Chondrocyte (in vitro differentiated cells): ENCODE measurements at places on chromosomes 3 and 15.

DNA sequence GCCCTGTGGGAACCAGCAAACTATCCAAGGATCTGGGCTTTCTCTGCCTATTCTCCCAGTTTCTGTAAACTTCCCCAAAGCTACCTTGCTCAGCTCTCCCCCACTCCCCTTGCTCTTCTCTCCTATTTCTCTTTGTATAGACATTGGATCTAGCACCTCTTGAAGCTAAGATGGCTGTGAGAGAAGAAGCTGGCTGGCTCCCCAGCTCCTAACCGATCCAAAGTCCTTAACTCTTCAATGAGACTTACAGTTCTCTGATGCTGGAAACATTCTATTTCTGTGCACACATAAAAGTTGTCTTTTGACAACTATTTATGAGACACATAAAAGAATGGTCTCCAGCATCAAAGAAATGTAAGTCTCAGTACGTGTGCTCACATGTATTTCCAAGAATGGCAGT, 70.6 kb upstream of the C3orf80 start:
- DNase-seq, result no peak

- no peak for DNase-seq
These were observed 659.9 kb downstream of the SI start for GRCh38 chr3:164418414-164418813.

GRCh38 chr3:87696124-87697013, 362.4 kb downstream of the CGGBP1 start:
- no peak for DNase-seq

DNA sequence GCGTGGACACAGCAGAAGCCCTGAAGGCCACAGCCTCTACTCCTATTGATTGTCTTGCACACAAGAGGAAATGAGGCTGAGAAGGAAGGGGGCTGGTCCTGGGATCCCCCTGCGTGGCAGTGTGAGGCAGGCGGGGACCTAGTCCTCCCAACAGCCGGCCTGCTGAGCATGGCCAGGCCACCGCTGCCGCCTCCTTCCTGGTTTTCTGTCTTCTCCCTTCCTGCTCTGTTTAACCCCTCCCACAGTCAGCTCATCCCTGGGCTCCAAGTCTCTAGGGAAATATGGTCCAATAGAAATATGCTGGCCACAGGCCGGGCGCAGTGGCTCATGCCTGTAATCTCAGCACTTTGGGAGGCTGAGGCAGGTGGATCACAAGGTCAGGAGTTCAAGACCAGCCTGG, 42.1 kb upstream of the HES1 start:
- no peak for DNase-seq

- DNase-seq, result no peak
These were observed 132.1 kb downstream of the DOCK3 start for GRCh38 chr3:50806806-50807205.

DNA sequence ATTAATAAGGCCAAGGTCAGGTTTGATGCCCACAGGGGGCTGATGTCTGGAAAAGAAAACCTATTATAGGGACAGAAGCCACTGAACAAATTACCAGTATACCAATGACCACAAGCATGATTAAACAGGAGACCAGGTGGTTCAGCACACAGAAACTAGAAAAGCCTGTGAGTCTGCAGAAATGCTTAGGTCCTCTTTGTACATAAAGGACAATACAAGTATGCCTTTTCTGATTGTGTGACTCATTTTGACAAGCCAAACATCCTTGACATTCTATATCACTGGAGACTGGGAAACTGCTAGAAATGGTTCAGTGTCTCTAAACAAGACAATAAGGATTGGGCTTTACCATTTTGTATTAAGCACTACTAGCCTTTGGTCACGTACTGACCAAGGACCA, 113.2 kb upstream of the MYO5C start:
- DNase-seq, result no peak

DNA sequence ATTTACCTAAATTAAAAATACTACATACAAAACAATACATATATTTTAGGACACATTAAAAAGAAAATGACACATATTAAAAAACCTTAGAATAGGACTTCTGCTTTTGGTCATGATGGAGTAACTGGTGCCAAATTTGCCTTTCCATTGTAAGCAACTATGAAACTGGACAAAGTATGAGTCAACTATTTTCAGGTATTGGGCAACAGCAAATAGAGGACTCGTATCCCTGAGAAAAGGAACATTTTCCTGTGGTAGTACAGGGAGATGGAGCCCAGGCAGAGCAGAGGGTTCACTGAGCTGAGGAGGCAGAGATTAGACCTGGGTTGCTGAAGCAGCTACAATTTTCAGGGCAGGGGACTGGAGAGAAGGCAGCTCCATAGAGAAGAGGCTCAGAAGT, 14.7 kb downstream of the CCR1 start:
- DNase-seq, result no peak

DNA sequence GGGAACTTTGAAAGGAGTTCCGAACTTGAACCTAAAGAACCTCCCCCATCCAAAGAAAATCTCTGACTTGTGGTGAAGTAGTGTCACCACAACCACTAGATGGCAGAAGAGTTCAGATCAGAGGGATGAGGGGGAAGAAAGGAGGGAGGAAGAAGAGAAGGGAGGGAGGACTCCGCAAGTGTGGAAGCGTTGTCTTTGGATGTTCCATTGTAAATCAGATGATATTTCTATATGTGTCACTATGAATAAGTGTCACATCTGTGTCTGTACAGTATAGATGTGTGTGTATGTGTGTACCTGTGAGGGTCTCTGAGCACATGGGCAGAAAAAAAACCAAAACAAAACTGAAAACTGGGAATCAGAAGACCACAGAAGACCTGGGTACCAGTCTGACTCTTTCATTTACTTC, 16.9 kb downstream of the SLC24A1 start:
- no peak for DNase-seq

GRCh38 chr3:23275814-23276213, 72.7 kb downstream of the UBE2E2 start:
- DNase-seq, result no peak

DNA sequence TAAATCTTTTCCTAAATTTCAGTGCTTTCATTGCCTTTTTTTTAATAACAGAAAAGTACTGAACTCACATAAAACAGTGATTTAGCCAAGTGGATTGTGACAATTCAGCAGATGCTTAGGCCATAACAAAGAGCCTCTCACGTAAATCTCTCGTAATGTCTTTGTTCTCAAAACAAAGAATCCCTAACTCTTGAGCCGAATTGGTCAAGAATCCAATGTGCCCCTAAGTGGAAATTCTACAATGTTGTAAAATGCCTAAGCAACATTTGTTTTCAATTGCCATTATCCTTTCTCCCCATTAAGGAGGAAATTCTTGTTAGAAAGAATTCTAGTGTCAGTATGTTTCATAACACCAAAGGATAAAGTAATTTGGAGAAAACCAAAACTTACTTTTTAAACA, 235.7 kb upstream of the THBS1 start:
- no peak for DNase-seq

GRCh38 chr3:186096290-186096689, 12.6 kb downstream of the ETV5 start:
- DNase-seq, result no peak

GRCh38 chr3:127717357-127718244, 44.8 kb downstream of the ABTB1 start:
- no peak for DNase-seq

- DNase-seq, result no peak
These were observed 2.5 kb upstream of the LPP start for GRCh38 chr3:188151438-188151837.

- no peak for DNase-seq
These were observed 15.2 kb upstream of the RARRES1 start for GRCh38 chr3:158747417-158747816.

DNA sequence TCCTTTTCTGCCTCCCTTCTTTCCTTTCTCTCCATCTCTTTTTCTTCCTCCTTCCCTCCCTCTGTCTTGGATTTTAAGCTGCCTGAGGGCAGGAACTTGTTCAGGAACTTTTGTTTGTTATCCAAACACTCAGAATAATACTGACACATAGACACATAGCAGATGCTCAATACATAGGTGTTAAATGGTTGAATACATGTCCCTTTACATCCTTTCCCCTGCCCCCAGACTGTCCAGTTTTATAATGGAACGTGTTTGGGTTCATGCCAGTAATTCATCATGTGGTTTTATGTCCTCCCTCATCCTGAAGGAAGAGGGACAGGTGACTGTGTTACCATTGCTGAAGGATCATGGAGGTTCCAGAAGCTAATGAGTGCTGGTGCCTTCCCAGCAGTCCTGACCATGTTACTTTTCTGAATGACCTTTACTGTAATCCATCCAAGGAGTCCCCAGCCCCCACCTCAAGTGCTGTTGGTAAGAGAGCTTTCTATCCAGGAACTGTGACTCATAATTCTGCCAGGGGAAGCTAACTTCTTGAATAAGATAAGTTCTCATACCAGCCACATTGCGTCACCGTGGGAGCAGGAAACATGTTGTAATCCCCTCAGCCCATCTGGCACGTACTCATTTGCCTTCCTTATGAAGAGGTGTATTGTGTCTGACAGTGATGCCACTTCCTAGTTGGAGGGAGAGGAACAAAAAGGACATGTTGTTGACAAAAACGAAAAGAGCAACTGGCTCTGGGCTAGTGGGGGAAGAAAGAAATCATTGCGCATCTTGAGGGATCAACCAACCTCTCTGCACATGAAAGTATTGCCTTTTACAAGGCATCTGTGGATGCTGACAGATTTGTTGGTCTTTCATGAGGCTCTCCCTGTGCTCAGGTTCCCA, 52.4 kb downstream of the IL1RAP start:
- no peak for DNase-seq

GRCh38 chr15:78626381-78626995, 5.7 kb upstream of the CHRNA3 start:
- no peak for DNase-seq

GRCh38 chr15:90301707-90302300, 36.3 kb downstream of the NGRN start:
- DNase-seq, result no peak

GRCh38 chr3:41362638-41363559, 163.6 kb downstream of the CTNNB1 start:
- no peak for DNase-seq

GRCh38 chr3:189797103-189797750, 166.0 kb downstream of the TP63 start:
- DNase-seq, result no peak

DNA sequence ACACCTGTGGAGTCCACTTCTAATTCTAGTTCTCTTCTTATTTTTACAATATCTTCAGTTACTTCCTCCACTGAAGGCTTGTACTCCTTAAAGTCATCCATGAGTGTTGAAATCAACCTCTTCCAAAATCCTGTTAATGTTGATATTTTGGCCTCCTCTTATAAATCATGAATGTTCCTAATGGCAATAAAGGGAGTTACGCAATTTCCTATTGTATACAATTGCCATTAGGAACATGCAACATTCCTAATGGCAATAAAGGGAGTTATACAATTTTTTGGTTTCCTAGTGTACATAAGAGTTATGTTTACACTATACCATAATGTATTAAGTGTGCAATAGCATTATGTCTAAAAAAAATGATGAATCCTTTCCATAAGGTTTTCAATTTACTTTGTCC, 9.2 kb upstream of the TIGIT start:
- no peak for DNase-seq

DNA sequence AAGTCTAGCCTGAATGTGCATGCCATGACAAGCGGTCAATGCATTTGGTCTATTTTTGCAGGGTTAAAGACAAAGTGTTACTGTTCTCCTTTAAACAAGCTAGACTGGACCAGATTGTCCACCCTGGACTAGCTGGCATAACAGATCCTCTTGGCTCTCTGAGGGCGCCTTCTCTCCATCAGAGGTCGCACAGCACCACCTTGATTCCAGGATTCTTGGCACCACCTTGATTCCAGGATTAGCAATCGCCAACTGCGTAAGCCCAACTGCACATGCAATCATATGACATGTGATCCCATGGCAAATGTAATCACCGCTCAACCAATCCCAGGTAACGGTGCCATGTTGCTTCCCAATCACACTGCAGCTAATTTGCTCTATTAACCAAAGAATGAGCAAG, 98.6 kb downstream of the OXNAD1 start:
- DNase-seq, result no peak

GRCh38 chr3:182568876-182569275, 224.4 kb upstream of the ATP11B start:
- no peak for DNase-seq

DNA sequence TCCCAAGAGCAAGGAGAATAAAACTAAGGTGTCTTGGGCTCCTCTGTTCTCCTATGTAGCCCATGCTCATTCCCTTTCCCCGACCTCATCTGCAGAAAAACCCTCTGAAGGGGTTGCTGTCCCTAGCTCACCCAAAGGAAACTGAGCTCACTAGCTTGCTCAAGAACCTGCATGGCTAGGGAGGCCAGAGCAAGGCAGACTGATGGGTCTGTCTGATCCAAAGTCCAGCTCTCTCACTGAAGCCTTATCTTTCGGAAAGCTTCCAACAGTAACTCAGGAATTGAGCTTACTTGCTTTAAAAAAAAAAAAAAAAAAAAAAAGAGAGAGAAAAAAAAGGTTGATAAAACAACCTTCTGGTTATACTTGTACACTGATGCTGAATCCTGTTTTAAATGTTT, 141.4 kb upstream of the TOPAZ1 start:
- DNase-seq, result no peak

- no peak for DNase-seq
These were observed 172.4 kb downstream of the CNTN3 start for GRCh38 chr3:74442068-74442467.

GRCh38 chr3:197961582-197961945, 1.5 kb downstream of the LMLN start:
- DNase-seq, result no peak

GRCh38 chr3:134704556-134704955, 53.7 kb upstream of the KY start:
- DNase-seq, result no peak

- DNase-seq, result no peak
These were observed 878.1 kb downstream of the SI start for GRCh38 chr3:164200053-164200823.

DNA sequence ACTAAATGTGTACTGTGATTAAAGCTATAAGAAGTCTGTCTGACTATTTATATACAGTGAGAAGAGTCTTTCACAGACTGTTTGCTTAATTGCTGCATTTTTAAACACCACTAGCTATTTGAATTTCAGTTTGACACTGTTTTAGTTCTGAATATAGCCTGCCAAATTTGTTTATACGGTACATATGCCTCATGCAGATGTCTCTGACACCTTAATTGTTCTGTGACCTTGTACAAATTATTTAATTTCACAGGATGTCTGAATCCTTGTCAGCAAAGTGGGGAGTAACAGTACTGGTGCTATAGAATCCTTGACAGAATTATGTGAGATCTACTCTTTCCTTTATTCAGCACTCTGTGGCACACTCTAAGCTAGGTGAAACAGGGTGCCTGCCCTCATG, 125.5 kb downstream of the MBNL1 start:
- no peak for DNase-seq

DNA sequence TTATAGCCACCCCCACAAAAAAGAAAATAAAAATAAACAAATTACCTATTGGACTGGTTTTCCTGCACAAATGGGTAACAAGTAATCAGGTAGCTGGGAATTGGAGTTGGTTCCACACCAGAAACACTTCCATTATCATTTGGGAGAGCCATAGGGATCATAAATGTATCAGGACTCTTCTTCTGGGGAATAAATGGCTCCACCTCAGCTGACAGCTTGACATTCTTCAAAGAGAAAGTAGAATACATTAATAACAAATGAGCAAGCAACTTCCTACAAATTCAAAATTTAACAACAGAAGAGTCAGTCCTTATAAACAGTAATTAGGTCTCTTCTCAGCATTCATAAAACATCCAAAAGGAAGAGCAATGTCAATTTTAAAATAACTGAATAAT, 8.7 kb downstream of the SECISBP2L start:
- no peak for DNase-seq
